Activated naive CD8-positive, alpha-beta T cell treated with anti-CD3 and anti-CD28 coated beads, Interleukin-2, amount 10 ng/mL, durations not matched to agents 7 days and 5 days (primary cell): ENCODE measurements at places on chromosomes 1 and 21. TPM values are rescaled to one million over a fixed set of nuclear protein-coding genes. Genes with fewer than 3 reads are reported as not detected.

DNA sequence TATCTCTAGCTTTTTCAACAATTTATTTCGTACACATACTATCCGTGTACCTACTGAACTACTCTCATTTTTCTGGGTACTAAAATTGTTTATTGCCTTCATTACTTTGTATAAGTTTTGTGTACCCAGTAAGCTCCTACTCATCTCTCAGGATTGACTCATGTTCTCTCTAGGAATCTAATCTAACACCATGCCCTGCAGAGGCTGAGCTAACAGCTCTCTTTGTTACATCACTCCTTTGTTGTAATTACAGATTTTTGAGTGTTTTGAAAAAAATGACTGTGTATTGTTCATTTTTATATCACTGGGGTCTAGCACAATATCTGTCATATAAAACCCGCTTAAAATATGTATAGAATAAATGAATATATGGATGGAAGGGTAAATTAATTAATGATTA lies 167.1 kb downstream of the ATP6V1G3 start:
- H3K36me3 ChIP-seq: peaks cover 10% of the 10 kb centered on the region
- H3K4me1 ChIP-seq: no peaks in the 10 kb centered on the region
- no peak overlapping the region for H3K27ac ChIP-seq
- H3K27me3 ChIP-seq: peaks cover 3% of the 10 kb centered on the region

- peak within 1 kb of the TSS; percentile 79 for H3K4me3 ChIP-seq
- H3K4me1 ChIP-seq: peaks cover 20% of the 10 kb centered on the region
- H3K27ac ChIP-seq: no peak within 1 kb of the TSS
- H3K36me3 ChIP-seq: no peaks in the 10 kb centered on the region
- peaks cover 56% of the 10 kb centered on the region for H3K27me3 ChIP-seq
Observed at GRCh38 chr1:153678519-153679336, at the start of gene NPR1. NPR1 (plus strand) TSS chr1:153678688; CDS start chr1:153679109, 421 bp downstream.

DNA sequence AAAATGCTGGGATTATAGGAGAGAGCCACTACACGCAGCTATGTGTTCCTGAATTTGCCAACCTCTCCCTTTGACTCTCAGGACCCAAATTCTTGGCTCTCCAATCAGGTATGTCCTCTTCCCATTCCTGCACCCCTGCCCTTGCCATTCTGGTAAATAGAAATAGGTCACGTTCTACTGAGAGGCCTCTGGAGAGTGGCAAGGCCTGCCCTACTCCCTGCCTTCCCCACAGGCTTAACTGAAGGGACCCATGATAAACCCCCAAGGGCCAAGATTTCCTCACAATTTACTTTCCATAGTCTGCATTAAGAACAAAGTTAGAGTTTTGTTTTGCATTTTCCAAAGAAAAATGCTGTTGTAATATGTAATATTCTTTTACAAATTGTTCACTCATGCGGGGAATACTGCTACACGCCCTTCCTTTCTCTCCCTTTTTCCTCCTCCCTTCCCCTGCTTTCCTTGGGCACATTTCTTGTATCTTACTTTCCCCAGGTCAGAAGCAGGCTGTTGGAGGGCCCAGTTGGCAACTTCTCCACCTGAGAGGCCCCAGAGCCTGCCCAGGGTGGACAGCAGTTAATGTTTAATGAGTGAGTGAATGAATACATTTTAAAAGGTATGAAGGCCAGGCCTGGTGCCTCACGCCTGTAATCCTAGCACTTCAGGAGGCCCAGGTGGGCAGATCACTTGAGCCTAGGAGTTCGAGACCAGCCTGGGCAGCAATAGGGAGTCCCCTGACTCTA lies 33.9 kb upstream of the PUM1 start:
- no peaks in the 10 kb centered on the region for H3K36me3 ChIP-seq
- no peaks in the 10 kb centered on the region for H3K27me3 ChIP-seq
- H3K27ac ChIP-seq: no peak overlapping the region
- H3K4me3 ChIP-seq: no peak overlapping the region
- no peak for DNase-seq
- H3K4me1 ChIP-seq: no peaks in the 10 kb centered on the region

GRCh38 chr1:40766560-40766959 lies 17.0 kb upstream of the KCNQ4 start:
- DNase-seq: no peak
- H3K27me3 ChIP-seq: no peaks in the 10 kb centered on the region
- H3K4me1 ChIP-seq: peaks cover 46% of the 10 kb centered on the region
- H3K4me3 ChIP-seq: no peak overlapping the region
- H3K27ac ChIP-seq: no peak overlapping the region

- DNase-seq: no peak
- peaks cover 26% of the 10 kb centered on the region for H3K4me1 ChIP-seq
- H3K4me3 ChIP-seq: no peak overlapping the region
- no peak overlapping the region for H3K27ac ChIP-seq
- H3K36me3 ChIP-seq: peaks cover 13% of the 10 kb centered on the region
Observed at GRCh38 chr21:35220301-35220700, 171.2 kb upstream of the RUNX1 start.

- peak overlapping the region; percentile 83 for H3K4me3 ChIP-seq
- H3K36me3 ChIP-seq: peaks cover 30% of the 10 kb centered on the region
- H3K27me3 ChIP-seq: no peaks in the 10 kb centered on the region
- no peak for DNase-seq
Observed at GRCh38 chr1:221712198-221712684, 29.6 kb downstream of the DUSP10 start.

- peaks cover 80% of the 10 kb centered on the region for H3K27me3 ChIP-seq
- DNase-seq: no peak
Observed at GRCh38 chr1:20484519-20485462, 1.2 kb downstream of the CAMK2N1 start.

DNA sequence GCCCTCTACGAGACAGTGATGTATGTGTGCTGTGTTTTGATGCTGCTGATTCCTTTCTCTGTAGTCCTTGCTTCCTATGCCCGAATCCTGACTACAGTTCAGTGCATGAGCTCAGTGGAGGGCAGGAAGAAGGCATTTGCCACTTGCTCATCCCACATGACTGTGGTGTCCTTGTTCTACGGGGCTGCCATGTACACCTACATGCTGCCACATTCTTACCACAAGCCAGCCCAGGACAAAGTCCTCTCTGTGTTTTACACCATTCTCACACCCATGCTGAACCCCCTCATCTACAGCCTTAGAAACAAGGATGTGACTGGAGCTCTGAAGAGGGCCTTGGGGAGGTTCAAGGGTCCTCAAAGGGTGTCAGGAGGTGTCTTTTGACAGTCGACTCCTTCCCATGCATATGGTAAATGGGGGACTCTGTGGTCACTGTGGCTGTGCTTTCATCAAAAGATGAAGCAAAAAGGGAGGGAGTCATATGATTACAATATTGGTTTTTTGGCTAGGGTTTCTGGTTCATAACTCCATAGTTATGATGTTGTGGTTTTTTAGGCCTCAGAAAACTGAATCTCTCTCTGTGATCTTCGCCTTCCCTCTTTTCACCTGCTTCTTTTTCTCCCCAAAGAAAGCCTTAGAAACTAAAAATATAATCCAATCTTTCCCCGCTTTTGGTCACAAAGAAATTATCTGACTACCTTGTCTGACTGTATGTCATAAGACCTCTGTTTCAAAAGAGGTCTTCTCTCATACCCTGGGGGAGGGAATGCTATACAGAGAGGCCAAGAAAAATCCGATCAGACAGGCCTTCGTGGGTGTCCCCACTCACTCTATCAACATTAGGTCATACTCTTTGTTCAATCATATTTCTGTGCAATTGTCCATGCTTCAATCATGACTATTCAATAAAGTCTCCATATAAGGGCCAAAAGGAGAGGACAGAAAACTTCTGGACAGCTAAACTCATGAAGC lies 4.2 kb downstream of the OR2T1 start:
- H3K27me3 ChIP-seq: no peaks in the 10 kb centered on the region
- no peak for DNase-seq
- H3K27ac ChIP-seq: no peak overlapping the region
- H3K4me1 ChIP-seq: peaks cover 10% of the 10 kb centered on the region

DNA sequence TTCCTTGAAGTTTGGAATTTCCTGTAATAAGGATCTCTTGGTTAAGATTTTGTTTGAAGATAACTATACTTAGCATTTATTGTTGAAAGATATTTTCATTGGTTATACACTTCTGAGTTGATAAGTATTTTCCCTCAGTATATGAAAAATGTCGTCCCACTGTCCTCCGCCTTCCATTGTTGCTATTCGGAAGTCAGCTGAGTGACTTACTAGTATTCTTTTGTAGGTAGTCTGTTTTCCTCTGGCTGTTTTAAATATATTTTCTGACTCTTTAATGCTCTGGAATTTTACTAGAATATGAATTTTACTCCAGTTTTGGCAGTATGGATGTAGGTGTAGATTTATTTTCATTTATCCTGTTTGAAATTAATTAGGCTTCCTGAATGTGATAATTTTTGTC lies 498.7 kb upstream of the NFIA start:
- H3K4me1 ChIP-seq: no peaks in the 10 kb centered on the region
- no peak for DNase-seq
- no peaks in the 10 kb centered on the region for H3K36me3 ChIP-seq

- H3K4me3 ChIP-seq: no peak overlapping the region
- no peak overlapping the region for H3K27ac ChIP-seq
- H3K27me3 ChIP-seq: no peaks in the 10 kb centered on the region
- H3K36me3 ChIP-seq: peaks cover 16% of the 10 kb centered on the region
- no peak for DNase-seq
- H3K4me1 ChIP-seq: peaks cover 18% of the 10 kb centered on the region
Observed at GRCh38 chr1:33332881-33333280, 12.0 kb upstream of the A3GALT2 start.

DNA sequence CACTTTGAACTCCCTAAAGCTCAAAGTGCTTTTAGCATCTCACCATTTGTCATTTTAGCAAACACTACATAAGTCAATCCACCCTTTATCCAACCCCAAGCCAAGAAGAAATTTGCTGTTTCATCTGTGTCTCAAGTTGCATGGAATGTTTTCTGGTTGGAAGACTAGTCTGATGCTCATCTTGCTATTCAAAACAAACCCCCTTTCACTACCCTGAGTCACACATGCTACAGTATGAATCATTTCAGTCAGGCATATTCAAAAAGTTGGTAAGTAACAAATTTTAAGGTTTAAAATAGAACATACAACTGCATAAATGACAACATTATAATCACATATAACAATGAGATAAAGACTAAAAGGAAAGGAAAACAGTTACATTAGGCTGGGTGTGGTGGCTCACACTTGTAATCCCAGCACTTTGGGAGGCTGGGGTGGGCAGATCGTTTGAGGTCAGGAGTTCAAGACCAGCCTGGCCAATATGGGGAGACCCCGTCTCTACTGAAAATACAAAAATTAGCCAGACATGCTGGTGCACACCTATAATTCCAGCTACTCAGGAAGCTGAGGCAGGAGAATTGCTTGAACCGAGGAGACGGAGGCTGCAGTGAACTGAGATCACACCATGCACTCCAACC lies 38.7 kb downstream of the DSTYK start:
- H3K27ac ChIP-seq: no peak overlapping the region
- peaks cover 31% of the 10 kb centered on the region for H3K4me1 ChIP-seq
- no peak for DNase-seq
- no peak overlapping the region for H3K4me3 ChIP-seq

- no peak for DNase-seq
- peak overlapping the region; percentile 46 for H3K4me3 ChIP-seq
- H3K27me3 ChIP-seq: peaks cover 48% of the 10 kb centered on the region
- peaks cover 2% of the 10 kb centered on the region for H3K36me3 ChIP-seq
- no peak overlapping the region for H3K27ac ChIP-seq
Observed at GRCh38 chr21:43835050-43835449, 30.0 kb upstream of the AGPAT3 start.

GRCh38 chr1:118049981-118050380 lies 120.4 kb downstream of the WDR3 start:
- no peak overlapping the region for H3K27ac ChIP-seq
- no peaks in the 10 kb centered on the region for H3K4me1 ChIP-seq
- H3K36me3 ChIP-seq: no peaks in the 10 kb centered on the region
- DNase-seq: no peak

- no peak overlapping the region for H3K27ac ChIP-seq
- DNase-seq: no peak
Observed at GRCh38 chr1:220809704-220810103, 23.0 kb downstream of the MTARC1 start.

GRCh38 chr1:65691152-65691900 lies 101.4 kb upstream of the PDE4B start:
- H3K27ac ChIP-seq: no peak overlapping the region
- DNase-seq: no peak
- peaks cover 7% of the 10 kb centered on the region for H3K4me1 ChIP-seq
- H3K36me3 ChIP-seq: no peaks in the 10 kb centered on the region

LDLRAD1 gene
- total RNA-seq: not detected

GPR157 gene
- total RNA-seq: 3.1 TPM

HCRTR1 gene
- total RNA-seq: not detected

L1TD1 gene
- not detected for total RNA-seq

C1orf232 gene
- total RNA-seq: not detected

FMO5 gene
- 0.86 TPM for total RNA-seq

CCDC17 gene
- 4.4 TPM for total RNA-seq

BRINP3 gene
- not detected for total RNA-seq

KCNJ6 gene
- total RNA-seq: not detected
